ENCODE measurements at places on chromosomes 4 and X.
A peak's percentile ranks its signal among the peaks of the same experiment; 100 is the strongest.

- no peak for DNase-seq
Measured at GRCh38 chrX:138710866-138711341, 613 bp downstream of the FGF13 start.

GRCh38 chrX:66918511-66918910 is 279.6 kb upstream of the EDA2R start:
- DNase-seq, result no peak

DNA sequence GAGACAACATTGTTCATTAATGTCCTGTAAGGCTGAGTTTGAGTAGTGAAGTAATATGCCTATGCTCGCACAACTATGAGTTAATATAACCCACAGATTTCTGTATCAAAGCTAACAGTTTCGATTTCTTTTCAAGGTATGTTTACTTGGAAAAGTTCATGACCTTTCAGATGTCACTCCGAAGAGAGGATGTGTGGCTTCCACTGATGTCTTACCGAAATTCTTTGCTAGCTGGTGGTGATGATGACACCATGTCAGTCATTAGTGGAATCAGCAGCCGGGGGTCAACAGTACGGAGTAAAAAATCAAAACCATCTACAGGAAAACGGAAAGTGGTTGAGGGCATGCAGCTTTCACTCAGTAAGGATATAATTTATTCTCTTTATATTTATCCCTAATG is 124.9 kb downstream of the STAG2 start:
- peak; percentile 61 for DNase-seq

GRCh38 chr4:16765546-16765945 is 132.9 kb downstream of the LDB2 start:
- DNase-seq, result no peak

- no peak for DNase-seq
Measured at GRCh38 chr4:119041396-119041795, 94.2 kb upstream of the MYOZ2 start.

DNA sequence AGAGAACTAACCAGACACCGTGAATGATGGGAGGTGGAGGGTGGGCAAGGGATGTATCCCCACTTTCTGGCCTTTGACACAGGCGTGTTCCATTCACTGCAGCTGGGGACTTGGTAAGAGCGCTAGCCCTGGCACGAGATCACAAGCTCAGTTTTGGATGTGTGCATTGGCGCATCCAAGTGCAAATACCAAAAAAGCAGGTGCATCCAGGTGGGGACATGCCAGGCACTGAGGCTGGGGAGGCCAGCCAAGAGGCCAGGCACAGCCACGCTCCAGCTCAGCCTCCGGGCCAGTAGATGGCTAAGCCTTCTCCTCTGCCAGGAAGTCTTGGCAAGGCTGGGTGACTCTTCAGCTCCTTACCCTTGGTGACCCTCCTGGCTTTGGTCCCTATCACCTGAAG is 4.4 kb upstream of the ZFP92 start:
- no peak for DNase-seq
